Neural progenitor cell (in vitro differentiated cells): ENCODE measurements at places on chromosomes 1 and 21. TPM values are rescaled to one million over a fixed set of nuclear protein-coding genes. Genes with fewer than 3 reads are reported as not detected.
A peak's percentile ranks its signal among the peaks of the same experiment; 100 is the strongest.

- no peak for DNase-seq
Measured at GRCh38 chr1:245133995-245134715, 20.6 kb upstream of the KIF26B start.

DNA sequence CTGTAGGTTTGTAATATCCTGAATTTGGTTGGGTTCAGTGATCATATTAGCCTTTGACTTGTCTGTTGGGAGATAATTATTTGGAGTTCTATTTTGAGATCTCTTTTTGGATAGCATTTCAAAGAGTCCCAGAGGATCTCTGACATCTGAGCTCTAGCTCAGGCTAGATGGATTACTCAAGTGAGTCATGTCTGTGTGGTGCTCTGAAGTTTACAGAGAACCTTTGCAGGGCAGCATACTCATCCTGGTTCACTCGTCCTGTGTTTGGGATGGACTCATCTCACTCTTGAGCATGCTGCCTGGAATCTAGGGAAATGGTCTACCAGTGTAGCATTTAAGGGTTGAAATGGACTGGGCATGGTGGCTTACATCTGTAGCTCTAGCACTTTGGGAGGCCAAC is 29.4 kb upstream of the BMP8A start:
- DNase-seq: no peak

The RIPK4 gene
- total RNA-seq: 1.3 and 2.3 TPM in 2 replicates

The NOS1AP gene
- 2.4 and 5.9 TPM in 2 replicates for total RNA-seq

DNA sequence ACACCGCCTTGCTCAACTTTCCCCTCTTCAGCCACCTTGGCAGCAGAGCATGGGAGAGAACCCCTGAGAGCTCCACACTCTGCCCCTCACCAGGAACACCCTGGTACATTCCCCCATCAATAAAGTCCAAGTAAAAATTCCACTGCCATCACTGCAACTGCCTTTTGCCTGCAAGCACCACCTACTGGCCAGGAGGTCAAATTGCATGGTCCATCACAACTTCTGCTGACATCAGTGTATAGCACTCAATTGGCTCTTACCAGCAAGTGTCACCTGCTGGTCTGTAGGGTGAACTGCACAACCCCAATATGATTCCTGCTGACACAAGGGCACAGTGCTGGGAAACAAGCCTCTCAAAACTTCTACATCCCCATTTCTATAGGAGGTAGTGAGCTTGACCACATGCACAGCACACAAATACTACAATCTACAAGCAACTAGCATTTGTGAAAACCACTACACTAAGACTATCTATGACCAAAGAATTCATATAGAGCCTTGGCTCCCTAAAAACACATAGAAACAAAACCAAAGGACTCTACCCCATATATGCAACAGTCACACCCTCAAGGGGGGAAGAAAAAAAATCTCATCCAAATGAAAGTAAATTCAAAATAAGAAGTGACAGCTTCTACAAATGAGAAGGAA is 69.2 kb downstream of the FASLG start:
- peak; percentile 42 for DNase-seq

DNA sequence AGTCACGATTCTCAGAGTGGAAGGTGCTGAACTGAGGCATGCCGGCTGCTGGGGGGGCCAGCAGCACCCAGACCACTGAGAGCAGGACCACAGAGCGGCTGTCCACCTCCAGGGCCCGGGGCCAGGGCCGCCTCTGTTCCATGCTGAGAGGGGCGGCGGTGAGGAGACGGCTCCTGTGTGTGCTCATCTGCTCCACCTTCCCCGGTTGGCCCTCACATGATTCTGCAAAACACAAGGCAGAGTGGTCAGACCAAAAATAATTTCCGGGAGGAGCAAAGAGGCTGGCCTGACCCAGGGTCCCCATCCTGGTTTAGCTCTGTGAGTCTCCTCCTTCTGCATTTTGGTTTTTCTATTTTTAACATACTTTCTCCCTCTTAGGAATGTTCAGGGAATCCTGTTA is 26.4 kb downstream of the PLXNA2 start:
- no peak for DNase-seq

The CASQ2 gene
- total RNA-seq: not detected in 2 replicates

DNA sequence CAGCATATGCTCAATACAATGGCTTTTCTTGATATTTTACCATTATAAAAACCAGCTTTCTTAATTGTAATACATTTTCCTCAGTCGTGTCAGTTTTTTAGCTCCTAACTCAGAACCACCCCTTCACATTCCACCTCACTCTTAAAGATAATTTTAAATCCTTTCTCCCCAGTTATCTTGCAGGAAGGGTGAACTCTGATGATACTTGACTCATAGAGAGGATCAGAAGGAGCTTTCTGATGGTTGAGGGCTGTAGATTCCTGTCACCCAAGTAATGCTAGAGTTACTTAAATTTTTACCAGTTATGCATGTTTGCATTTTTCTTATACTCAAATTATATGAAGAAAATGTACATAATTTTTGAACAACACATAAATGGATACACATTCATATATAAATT is 233.7 kb downstream of the NCAM2 start:
- no peak for DNase-seq

GRCh38 chr1:226128487-226129075 is 58.0 kb downstream of the ACBD3 start:
- DNase-seq: no peak

The C1orf141 gene
- not detected in 2 replicates for total RNA-seq

The LUZP1 gene
- 38.0 and 39.1 TPM in 2 replicates for total RNA-seq

The VSIG8 gene
- not detected in 2 replicates for total RNA-seq

The LYPD8 gene
- not detected in 2 replicates for total RNA-seq

The MIXL1 gene
- 0.31 TPM in 1 of 2 replicates, not detected in the other for total RNA-seq

The TPR gene
- total RNA-seq: 84.6 and 119 TPM in 2 replicates

DNA sequence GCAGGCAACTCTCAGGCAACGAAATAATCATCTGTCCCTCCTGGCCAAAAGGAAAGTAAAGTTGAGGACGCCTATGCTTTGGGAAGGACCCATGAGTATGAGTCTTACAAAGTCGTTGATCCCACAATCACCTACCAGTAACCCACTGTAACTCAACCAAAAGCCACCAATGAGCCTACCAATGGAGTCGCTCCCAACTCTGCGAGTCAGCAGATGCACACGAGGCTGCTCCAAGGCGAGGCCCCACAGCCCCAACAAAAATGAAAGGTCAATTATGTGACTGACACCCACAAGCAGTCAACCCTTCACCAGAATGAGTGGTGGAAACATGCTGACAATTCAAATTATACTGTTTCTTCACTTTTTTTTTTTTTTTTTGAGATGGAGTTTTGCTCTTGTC is 12.0 kb downstream of the SETD4 start:
- DNase-seq: no peak

DNA sequence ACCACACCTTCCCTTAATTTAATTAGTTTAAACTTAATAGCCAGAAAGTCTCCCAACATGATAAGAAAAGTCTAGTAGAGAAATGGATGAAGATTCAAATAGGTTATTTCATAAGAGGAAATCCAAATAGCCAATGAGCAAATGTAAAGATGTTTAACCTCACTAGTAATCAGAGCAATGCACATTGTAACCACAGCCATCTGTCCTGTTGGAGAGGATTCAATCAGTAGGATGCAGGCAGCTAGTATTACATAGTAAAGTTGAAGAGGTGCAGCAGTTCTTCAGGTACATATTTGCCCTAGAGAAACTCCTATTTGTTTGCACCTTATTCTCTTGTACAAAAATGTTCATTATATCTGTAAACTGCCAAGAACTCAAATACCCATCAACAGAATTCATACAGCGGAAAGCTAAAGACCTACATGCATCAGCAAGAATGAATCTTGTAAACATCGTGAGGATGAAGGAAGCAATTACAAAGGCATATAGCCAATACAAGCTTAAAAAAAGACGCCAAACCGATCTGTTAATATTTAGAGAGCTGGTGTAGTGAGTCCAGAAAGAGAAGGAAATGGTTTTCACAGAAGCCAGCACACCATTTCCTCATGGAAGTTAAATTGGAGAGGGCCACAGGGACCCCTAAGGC is 27.9 kb downstream of the DIP2A start:
- no peak for DNase-seq

- peak; percentile 88 for DNase-seq
Measured at GRCh38 chr1:163410073-163410999, 88.6 kb downstream of the NUF2 start.

- DNase-seq: peak; percentile 50
Measured at GRCh38 chr1:27872802-27873551, 633 bp downstream of the THEMIS2 start.

DNA sequence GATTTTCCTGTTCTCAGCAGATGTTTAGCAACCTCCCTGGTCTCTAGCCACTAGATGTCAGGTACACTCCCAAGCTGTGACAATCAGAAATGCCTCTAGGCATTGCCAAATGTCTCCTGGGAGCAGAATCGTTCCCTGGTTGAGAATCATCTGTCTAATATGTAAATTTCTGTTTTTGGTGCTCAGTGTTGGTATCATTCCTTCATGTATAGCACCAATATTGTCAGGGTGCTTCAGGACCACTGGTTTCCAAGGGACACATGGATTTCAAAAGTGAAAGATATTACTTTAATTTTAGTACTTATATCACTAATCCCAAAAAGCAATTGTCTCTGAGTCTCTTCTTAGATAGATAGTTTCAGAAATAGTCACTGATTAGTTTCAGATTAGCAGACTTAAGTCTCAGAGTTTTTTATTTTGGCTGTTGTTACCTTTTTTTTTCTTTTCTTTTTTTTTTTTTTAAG is 160.1 kb downstream of the PTPRC start:
- no peak for DNase-seq

DNA sequence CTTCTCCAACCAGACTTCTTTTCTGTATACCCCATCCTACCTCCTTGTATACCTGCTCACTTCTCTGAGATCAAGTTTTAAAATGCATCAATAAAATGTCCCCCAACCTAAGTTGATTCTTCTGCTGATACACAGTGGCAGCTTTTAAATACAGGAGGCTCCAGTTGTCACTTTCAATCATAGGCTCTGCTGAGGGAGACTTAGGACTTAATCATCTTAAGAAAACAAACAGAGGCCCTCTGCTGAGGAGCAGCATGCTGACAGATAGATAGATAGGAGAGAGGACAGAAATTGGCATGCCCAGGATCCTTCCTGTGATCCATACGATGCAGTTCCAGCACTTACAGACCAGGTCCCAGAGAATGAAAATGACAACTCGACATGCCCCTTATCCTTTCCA is 311.0 kb upstream of the PROX1 start:
- DNase-seq: no peak

- no peak for DNase-seq
Measured at GRCh38 chr1:168926236-168926635, 180.3 kb upstream of the ATP1B1 start.

- DNase-seq: no peak
Measured at GRCh38 chr1:31839662-31840343, 24.0 kb upstream of the SPOCD1 start.

DNA sequence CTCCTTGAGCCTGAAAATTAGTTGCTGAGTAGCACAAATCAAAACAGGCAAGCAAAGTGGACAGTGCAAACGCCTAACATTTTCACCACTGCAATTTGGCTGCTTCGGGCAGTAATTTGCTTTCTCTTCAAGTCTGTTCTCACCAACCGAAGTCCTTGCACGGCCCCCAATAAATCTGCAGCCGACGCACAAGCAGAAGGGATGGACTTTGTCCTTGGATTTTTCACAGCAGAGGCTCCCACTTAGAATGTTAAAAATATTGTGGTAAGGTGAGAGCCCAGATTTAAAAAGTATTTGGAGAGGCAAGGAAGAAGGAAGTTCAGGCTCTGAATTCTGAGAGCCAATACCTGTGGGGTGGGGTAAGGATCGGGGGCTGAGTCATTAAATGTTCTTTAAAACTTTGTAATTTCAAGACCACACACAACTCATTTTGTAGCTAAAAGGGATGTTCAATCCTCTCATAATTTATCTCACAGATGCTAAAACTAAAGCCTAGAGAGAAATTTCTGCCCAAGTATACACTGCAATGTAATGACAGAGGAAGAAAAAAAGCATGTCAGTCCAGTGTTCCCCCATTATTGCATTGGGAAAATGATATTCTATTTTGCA is 6.2 kb downstream of the CD247 start:
- DNase-seq: no peak

- no peak for DNase-seq
Measured at GRCh38 chr1:54407154-54407403, 885 bp upstream of the SSBP3 start.

The RNF19B gene
- total RNA-seq: 11.5 and 14.2 TPM in 2 replicates

The NBPF12 gene
- 7.4 and 9.1 TPM in 2 replicates for total RNA-seq

The RGS13 gene
- not detected in 2 replicates for total RNA-seq

DNA sequence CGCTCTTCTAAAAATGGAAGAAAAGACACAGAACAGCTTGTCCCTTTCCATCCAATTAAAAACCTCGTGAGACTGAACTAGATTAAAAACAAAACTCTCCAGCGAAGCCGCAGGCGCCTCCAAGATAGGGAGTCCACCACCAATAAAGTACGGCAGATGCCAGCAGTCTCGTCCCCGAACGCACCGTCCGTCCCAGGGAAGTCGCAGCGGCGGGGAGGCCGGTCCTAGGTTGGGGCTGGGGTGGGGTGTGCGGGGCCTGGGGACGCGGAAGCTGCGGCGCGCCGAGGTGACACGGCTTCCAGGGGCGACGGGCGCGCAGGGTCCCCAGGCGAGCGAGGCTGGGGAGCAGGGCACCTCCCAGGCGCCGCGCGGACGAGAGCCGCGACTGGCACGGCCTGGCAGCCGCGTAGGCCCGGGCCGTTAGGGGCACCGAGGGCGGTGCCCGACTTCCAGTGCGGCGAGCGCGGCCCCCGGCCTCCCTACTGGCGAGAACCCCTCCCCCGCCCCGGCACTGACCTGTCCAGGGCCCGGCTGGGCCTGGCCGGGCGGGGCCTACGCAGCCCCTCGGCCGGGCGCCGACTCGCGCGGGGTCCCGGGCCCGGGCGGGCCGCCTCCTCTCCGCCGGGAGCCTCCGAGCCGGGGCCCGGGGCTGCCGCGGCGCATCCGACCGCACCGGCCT is 28.3 kb upstream of the A3GALT2 start:
- DNase-seq: no peak

The FAM177B gene
- not detected in 2 replicates for total RNA-seq

DNA sequence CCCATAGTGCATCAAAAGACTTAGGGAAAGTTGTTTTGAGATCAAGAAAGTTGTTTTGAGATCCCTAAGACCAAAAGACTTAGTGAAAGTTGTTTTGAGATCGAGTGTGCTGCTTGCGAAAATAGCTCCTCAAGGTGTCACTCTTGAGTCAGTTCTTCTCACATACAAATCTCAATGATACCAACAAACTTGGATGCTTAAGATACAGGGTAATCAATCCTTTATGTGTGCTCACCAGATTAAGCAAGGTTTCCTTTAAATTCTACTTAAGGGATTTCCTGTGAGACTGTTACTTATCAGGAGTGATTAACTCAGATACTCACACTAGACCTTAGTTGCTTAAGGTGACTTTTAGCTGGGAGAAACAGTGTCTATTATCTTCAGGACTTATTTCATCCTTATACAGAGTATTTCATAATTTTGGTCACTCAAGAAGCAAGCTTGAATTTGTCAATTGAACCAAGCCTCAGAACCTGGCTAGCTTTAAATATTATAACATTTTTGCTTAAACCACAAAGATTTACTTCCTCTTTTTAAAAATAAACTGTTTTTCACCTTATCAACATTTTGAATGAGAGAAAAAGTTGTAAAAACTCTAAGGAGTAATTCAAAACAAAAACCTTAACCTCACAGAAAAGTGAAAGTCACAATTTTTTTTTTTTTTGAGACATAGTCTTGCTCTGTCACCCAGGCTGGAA is 8.0 kb upstream of the RLF start:
- peak; percentile 58 for DNase-seq

- no peak for DNase-seq
Measured at GRCh38 chr1:15141935-15142539, 11.5 kb upstream of the TMEM51 start.

The PTCH2 gene
- total RNA-seq: 0.09 TPM in 1 of 2 replicates, not detected in the other

The C4BPA gene
- 0.06 TPM in 1 of 2 replicates, not detected in the other for total RNA-seq
